ENCODE measurements at places on chromosomes 13 and 19. TPM values are rescaled to one million over a fixed set of nuclear protein-coding genes. Genes with fewer than 3 reads are reported as not detected.

- no peak for DNase-seq
Measured at GRCh38 chr13:90880790-90881189, 466.7 kb upstream of the MIR17HG start.

DNA sequence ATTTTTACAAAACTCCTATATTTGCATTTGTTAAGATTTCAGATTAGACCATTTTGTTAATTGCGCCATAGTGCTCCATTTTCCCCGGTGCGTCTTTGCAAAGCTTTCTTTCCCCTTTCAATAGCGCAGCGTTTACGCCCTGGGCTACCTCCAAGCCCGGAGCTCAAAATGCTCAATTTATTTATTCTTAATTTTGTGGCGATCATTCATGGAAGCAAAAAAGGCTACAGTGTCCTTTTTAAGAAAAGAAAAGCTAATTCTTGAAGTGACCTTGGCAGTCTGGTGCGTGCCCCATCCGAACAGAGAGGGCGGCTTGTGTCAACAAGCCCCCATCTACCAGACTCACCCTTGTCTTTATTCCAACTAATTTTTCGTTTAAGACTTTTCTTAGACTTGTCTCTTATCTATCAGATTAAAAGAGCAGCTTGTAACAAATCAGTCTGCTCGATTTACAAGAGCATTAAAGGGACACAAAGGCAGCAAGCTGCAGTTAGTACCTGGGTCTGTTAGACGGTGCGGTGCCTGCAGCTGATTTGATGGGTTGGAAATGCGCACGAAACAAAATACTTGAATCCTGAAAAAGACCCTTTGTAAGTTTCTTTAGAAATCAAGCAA, 30.1 kb downstream of the GSX1 start:
- no peak for DNase-seq

- no peak for DNase-seq
Measured at GRCh38 chr19:16078759-16079707, 2.7 kb downstream of the TPM4 start.

DNA sequence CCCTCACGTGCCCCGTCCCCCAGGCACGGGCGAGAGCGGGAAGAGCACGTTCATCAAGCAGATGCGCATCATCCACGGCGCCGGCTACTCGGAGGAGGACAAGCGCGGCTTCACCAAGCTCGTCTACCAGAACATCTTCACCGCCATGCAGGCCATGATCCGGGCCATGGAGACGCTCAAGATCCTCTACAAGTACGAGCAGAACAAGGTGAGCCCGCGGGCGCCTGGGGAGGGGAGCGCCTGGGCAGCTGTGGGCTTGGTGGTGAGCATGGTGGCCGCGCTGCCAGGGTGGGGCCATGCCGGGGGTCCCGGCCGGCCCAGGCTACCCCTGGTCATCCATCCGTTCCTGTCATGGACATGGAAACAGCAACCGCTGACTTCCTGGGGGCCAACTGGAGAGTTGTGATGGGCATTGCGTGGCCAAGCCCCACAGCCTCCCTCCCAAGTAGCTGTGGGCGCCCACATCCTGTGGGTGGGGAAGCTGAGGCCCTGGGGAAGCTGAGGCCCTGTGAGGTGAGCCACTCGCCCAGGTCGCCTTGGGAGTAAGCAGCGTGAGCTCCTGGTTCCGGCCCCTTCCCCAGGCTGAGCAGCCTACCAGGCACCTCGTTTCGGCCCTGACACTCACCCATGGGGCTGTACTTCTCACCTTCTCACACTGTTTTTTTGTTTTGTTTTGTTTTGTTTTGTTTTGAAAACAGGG, 16.1 kb downstream of the GNA11 start:
- no peak for DNase-seq

Gene KCNJ14
- total RNA-seq = 2.0 TPM

Measured in neural crest cell (in vitro differentiated cells).